ENCODE measurements at places on chromosomes 2 and 18.

DNA sequence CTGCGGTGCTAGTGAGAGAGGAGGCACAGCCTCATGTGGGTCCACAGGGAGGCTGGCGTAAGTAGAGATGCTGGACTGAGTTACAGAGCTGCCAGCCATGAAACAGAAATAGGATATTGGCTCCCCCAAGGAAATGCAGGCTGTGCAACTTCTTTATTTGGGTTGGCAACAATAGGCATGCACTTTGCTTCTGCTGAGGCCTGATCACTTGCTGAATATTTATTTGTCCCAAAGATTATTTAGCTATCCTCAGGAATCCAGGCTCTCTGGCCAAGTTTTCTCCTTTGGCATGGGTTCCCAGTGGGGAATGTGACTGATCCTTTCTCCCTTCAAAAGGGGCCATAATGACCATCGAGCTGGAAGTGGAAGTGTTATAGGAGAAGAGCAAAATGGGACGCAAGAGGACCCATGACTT lies 60.0 kb downstream of the MAPK4 start:
- no peak for DNase-seq

DNA sequence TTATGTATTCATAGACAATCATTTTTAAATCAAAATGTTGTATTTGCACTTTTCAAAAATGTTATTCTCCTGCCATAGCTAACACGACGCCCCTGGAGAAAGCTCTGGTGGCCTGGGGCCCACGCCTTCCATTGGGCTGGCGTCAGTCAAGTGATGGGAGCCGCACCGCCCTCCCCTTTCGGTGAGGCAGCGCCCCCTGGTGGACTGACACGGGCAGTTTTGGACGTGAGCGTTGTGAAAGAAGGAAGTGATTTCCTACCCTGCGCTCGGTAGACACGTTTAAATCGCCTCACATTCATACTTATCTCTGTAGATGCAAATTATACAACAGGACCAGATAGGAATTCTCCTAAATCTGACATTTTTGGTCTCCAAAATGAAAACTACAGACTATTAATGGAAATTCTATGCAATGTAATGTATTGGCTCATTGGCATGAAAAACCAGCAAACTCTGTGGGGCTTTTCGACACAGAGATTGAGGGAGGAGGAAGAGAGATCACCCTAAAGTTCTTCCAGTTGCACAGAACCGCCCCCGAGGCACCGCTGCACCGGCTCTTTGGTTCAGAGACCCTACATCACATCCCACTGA lies 326.2 kb upstream of the SOX11 start:
- no peak for DNase-seq

GRCh38 chr2:130787841-130788240 lies 32.5 kb downstream of the AMER3 start:
- no peak for DNase-seq

DNA sequence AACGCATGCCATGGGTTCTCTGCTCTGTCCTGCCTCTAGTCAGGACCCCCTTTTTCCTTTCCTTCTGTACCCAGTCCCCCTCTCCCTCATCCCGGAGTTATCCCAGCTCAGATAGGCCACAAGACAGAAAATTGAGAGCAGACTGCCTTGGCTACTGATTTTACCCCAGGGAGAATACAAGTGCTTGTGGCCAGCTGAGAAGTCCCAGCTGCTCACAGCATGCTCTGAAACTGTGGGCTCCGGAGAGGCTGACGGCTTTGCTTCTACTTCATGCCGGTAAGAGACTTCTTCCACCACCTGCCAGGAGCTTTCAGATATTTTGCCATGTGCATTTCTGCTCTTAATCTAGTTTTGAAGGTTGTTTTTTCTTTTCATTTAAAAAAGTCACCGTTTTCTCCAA lies 20.0 kb upstream of the SIX2 start:
- no peak for DNase-seq

DNA sequence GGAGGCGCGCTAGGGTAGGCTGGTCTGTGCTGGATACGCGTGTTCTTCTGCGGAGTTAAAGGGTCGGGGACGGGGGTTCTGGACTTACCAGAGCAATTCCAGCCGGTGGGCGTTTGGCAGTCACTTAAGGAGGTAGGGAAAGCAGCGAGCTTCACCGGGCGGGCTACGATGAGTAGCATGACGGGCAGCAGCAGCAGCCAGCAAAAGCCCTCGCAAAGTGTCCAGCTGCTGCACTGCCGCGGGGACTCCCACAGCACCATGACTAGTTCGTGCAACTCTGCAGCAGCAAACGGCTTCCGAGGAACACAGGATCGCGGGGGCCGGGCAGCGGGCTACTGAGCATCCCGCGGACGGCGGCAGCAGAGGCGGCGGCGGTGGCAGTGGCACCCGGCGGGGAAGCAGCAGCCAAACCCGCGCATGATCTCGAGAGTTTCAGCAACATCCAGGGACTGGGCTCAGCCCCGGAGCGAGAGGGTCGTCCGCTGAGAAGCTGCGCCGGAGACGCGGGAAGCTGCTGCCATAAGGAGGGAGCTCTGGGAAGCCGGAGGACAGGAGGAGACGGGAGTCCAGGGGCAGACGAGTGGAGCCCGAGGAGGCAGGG lies 368 bp downstream of the TMEFF2 start:
- DNase-seq, result no peak

DNA sequence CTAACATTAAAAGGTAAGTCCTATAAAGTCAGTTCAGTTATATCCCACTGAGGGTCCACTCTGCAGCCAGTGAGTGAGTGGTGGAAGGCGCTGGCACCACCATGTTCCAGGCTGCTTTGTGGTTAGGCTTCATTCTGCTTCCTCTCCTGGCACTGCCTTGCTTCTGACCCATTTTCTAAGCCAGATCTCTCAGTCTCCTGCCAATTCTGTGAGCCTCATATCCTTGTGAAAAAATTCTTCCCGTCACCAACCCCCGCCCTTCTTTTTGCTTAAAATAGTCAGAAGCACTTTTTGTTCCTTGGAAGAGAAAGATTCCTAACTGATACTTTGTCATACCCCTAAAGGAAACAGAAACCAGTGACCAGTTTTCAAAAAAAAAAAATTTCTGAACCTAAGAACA lies 139.8 kb upstream of the NCK2 start:
- DNase-seq, result no peak

DNA sequence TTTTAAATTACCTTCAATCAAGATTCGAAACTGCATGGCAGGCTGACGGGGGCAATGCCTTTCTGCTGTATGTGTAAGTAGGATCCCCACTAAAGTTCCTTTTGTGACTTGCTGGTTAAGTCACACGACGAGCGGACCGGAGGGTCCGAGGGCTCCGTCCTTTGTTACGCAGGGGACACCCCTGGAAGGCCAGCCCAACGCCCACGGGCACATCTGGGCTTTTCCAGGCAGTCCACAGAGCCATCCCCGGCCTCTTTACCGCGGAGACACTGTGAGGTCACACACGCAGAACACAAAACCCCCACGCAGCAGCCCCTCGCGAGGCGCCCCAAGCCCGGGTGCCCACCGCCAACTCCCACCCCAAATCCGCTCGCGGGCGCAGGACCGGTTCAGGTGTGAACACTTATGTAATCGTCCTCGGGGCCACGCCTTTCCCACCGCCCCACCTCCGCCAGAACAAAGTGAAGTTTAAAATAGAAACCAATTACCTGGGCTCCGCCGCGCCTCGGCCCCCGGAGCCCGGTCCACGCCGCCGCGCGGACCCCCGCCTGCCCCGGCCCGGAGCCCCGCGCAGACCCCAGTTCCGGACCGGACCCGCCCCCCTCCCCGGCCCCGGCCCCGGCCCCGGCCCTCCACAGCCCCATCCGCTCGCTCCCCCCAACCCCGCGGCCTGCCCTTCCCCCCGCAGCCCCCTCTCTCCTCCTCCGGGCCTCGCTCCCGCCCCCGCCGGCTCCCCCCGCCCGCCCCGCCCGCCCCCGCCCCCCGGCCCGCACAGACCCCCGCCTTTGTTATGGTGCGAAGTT lies 4.2 kb downstream of the ZNF516 start:
- peak; percentile 55 for DNase-seq

DNA sequence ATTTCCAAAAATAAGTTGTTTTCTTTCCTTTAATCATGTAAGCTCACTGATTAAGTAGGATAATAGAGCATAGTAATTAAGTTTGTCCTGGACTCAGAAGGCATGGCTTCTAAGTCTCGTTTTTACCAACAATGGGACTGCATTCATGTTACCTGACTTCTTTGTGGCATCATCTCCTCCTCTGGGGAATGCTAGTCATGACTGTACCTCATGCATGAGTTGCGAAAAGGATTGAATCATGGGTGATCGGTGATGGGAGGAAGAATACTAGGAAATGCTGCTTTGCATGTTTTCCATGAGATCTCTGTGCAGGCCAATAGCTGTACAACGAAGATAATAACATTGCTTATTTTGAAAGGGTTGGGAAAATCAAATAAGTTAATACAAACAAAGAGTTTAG lies 981.6 kb downstream of the CNTNAP5 start:
- DNase-seq, result no peak

DNA sequence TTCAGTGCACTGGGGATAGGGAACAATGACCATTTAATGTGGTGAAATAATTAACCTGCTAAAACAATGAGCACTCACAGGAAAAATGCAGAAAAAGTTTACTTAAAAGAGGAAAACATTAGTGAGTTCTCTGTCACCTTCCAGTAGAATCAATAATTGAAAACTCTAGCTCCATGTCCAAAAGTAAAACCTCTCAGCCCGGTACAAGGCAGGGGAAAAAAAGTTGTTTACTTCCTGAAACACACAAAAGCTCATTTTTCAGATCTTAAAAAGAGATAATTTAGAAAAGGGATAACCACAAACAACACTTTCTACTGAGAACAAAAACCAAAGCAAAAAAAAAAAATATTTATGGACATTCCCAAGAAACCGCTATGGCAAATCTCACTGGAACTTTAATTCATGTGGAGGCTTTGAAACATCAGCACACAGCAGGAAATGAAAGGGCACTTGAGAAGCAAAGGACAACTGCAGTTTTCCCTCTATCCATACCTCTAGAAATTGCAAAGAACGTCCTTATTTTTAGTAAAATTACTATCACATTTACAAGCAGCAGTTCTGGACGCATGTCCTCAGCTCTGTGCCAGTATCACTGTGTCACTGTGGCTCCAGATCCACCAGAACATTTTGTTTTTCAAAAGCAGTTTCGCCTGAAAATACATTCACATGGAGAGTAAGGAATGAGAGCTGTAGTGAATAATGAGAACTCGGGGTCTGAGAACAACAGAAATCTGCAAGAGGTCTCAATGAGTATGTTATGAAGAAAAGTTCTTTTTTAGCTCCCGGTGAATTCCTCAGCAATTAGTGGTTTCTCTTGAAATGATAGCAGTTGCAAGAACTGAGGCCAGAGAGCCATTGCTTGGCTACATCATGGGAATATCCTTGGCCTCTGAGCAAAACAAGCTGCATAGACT lies 44.7 kb upstream of the DNAH7 start:
- no peak for DNase-seq
